ENCODE measurements at places on chromosomes 1 and 21.

- DNase-seq: peak; percentile 16
Measured at GRCh38 chr1:25204797-25205480, 27.4 kb downstream of the SYF2 start.

DNA sequence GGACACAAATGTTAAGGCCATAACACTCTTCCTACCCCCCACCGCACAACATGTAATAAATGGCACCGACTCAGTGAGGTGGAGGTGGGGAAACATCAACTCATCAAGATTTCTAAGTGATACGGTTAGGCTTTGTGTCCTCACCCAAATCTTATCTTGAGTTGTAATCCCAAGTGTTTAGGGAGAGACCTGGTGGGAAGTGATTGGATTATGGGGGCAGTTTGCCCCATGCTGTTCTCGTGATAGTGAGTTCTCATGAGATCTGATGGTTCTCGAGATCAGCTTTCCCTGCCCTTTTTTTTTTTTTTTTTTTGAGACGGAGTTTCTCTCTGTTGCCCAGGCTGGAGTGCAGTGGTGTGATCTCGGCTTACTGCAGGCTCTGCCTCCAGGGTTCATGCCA, 51.0 kb upstream of the ACTL8 start:
- no peak for DNase-seq

DNA sequence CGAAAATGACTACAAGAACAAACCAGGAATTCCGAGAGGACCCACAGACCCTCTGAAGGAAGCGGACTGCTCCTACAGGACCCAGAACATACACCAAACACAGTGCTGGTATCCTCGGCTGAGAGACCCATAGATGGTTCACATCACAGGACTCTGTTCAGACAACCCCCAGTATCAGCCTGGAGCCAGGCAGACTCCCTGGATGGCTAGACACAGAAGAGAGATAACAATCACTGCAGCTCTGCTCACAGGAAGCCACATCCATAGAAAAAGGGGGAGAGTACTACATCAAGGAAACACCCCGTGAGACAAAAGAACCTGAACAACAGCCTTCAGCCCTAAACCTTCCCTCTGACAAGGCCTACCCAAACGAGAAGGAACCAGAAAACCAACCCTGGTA, 434.0 kb upstream of the NR5A2 start:
- no peak for DNase-seq

- DNase-seq: no peak
Measured at GRCh38 chr1:11272544-11272831, 510 bp upstream of the UBIAD1 start.

DNA sequence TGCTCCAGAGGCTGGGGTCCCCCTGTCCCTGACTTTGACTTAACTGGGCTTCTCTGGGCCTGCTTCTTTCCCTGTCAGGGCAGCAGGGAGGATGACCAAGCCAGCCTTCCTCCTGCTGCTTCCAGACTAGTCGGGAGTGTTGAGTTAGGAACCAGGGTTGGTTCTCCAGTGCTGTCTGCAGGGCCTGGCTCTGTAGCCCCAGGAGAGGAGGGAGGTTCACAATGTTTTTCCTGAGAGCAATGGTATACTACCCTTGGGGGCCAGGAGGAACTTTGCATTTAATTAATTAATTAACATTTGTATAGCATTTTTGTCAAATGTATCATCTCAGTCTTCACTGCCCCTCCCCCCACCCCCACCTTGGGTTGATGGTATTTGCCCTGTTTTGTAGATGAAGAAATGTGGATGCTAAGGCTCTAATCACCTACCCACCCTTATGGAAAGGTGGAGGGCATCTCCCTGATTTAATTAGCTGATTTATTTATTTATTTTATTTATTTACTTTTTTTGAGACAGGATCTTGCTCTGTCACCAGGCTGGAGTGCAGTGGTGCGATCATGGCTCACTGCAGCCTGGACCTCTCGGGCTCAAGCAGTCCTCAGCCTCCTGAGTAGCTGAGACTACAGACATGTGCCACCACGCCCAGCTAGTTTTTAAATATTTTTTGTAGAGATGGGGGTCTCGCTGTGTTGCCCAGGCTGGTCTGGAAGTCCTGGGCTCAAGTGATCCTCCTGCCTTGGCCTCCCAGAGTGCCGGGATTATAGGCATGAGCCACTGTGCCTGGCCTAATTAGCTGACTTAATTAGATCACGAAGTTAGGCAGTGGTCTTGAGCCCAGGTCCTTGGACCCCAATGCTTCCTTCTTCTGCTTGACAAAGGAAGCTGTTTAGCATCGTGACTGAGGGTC, 6.6 kb downstream of the H6PD start:
- no peak for DNase-seq

- no peak for DNase-seq
Measured at GRCh38 chr1:88647249-88647645, 36.8 kb upstream of the PKN2 start.

- no peak for DNase-seq
Measured at GRCh38 chr1:212622467-212622866, 13.9 kb downstream of the ATF3 start.

DNA sequence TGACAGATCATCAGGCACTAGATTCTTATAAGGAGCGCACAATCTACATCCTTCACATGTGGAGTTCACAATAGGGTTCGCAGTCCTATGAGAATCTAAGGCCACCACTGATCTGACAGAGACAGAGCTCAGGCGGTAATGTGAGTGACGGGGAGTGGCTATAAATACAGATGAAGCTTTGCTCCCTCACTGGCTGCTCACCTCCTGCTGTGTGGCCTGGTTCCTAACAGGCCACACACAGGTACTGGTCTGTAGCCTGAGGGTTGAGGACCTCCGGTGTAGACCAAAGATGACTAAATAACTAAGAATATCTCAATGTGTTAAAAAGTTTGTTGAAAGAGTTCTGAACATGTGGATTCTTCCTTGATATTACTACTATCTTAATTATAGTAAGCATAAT, 56.2 kb upstream of the ADAM30 start:
- DNase-seq: no peak

DNA sequence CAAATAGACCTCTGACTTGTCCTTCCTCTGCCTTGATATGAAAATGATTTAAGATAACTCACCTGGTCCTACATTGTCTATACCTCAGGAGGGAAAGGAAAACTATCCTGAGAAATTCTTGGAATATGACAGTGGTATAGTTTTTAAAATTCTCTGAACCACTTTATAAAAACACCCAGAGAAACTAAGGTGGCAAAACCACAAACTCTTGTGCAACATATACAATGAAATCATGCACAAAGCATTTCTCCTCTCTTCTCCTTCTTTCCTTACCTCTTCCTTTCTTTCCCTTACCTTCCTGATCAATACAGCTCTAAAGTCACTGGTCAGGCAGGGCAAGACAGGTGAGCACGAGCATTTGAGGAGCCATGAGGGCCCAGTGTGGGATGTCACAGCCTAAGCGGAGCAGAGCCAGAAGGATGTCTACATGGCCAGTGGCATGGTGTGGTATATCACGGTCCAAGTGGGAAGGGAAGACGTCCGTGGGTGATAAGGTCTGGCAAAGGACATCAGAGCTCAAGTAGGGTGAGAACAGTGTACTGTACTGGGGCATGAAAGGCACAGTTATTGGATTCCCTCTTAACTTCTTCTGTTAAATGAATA, 543.3 kb downstream of the DPYD start:
- DNase-seq: no peak

DNA sequence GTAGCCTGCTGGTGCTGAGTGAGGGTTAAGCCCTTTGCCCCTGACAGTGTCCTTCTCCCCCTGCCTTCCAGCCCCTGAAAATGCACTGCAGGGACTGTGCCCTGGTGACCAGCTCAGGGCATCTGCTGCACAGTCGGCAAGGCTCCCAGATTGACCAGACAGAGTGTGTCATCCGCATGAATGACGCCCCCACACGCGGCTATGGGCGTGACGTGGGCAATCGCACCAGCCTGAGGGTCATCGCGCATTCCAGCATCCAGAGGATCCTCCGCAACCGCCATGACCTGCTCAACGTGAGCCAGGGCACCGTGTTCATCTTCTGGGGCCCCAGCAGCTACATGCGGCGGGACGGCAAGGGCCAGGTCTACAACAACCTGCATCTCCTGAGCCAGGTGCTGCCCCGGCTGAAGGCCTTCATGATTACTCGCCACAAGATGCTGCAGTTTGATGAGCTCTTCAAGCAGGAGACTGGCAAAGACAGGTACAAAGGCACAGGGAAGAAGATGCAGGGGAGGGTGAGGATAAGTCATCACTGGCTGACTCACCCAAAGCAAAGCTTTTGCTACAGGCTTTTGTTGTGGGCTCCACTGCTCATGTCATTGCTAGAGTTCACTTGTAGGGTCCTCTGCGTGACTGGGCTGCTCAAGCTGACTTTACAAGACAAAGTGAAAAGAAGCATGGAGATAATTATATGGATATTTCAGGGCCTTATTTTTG, 174.9 kb downstream of the PIGK start:
- no peak for DNase-seq

DNA sequence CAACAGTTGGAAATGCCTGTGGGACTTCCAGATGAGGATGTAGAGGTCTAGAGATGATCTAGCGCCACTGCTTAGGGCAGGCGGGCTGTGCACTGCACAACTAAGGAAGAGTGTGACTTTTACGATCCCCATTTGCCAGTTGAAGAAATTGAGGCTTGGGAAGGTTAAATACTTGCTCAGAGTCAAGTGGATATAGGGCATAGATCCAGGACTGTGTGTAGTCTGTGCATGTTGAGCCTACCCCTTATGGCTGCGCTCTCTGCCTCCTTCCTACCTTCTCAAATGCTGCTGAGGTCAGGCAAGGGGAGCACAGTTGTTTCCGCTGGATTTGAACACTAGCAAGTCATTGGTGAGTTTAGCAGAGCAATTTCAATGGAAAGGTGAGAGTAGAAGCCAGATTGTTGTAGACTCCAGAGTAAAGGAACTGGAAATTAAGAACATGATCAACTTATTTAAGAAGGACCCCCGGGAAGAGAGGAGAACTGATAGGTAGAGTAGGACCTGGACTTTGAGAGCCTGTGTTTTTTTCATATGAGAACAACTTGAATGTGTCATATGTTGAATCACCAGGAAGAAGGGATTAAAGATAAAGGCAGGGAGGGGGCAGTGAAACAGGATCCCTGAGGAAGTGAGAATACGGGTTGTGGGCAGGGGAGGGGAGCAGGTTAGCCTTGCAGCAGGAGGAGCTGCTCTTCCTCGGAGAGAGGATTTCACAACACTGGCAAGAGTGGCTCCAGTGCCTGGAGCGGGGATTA, 2.7 kb downstream of the CAPN2 start:
- DNase-seq: no peak

GRCh38 chr1:244356376-244356775, 95.3 kb downstream of the ADSS2 start:
- DNase-seq: no peak

DNA sequence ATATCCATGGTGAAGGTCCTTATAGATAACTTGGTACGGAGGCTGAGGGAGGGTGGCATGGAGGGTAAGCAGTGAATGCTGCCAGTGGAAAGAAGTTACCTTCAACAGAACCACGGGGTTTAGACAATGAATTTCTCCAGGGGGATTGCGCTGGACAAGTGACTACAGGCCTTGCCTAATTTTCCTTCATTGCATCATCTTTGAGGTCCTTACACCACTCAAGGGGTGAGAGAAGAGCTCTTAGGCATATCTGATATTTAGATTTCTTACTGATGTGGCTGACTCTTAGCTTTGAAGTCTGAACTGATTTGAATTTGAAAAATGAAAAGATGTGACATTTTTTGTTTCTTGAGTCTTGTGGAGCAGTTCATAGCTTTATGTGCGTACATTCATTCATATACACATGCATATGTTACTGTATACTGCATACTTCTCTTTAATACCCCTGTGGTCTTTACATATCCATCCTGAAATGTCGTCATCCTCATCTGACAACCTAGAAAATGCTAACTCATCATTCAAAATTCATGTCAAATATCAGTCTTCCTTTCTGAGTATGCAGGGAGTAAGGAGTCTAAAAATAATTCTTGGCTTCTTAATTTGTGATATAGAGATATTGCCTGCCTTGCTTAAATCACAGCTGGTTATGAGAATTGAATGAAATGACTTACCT, 63.6 kb downstream of the DNM3 start:
- DNase-seq: no peak

GRCh38 chr1:37040773-37041172, 6.5 kb upstream of the GRIK3 start:
- DNase-seq: no peak

GRCh38 chr1:199178646-199179045, 539.8 kb downstream of the PTPRC start:
- no peak for DNase-seq

DNA sequence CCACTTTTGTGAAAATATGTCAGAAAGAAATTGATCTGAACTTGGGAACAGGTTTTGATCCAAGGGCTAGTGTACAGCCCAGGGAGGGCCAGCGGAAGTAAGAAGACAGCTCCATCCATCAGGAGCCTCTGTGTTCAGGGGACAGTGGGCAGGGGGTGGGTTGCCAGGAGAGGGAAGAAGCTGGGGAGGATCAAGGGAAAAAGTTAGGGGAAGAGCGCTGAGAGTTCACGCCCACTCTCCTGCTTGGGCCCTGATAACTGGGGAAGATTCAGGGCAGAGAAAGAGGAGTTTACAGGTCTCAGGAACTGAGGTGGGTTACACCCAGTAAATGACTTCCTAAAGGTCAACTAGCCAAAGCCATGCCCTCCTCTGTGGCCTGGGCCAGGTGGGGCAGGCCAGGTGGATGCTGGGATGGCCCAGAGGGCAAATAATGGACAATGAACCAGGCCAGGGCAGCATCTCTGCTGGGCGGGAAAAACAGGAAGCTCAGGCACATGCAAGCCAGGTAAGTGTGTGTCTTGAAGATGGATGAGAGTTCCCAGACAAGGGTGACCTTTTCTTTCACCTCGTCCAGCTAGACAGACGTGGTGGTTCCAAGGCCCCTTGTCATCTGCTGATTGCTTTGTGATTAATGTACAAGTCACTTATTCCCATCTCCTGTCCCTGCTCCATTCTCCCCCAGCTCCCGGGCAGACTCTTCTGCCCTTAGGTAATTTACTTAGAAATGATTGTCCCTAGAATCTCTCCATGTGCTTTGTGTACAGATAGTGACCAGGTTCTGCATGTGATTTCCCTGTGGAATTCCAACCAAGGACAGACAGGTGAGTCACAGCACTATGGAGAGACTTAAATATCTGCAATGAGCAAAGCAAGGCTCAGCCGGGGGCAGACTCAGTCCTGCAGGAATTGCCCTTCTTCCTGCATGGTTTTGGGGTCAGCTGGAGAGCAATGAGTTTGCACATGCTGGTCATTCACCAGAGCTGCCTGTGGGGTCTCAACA, 57.0 kb downstream of the MDM4 start:
- no peak for DNase-seq

GRCh38 chr1:29829448-29830344, 593.4 kb downstream of the PTPRU start:
- DNase-seq: no peak

- DNase-seq: no peak
Measured at GRCh38 chr1:159856576-159856975, 5.9 kb downstream of the VSIG8 start.

Measured in neural crest cell (in vitro differentiated cells).